ENCODE measurements at places on chromosomes 2 and 18. TPM values are rescaled to one million over a fixed set of nuclear protein-coding genes. Genes with fewer than 3 reads are reported as not detected.

The ACADL gene
- polyA plus RNA-seq, result 0.64 TPM

The SLC39A10 gene
- polyA plus RNA-seq, result 11.7 TPM

The RNF152 gene
- polyA plus RNA-seq, result 1.5 TPM

The DLGAP1 gene
- polyA plus RNA-seq, result 23.0 TPM

The PRKD3 gene
- polyA plus RNA-seq, result 69.1 TPM

The C1QL2 gene
- not detected for polyA plus RNA-seq

The MPV17 gene
- polyA plus RNA-seq, result 360 TPM

The OSBPL1A gene
- 40.1 TPM for polyA plus RNA-seq

The OR6B2 gene
- not detected for polyA plus RNA-seq

The RBMS1 gene
- 26.4 TPM for polyA plus RNA-seq

The PKDCC gene
- 90.4 TPM for polyA plus RNA-seq

The KCNG3 gene
- 1.8 TPM for polyA plus RNA-seq

The PMAIP1 gene
- 0.16 TPM for polyA plus RNA-seq

The SLC19A3 gene
- polyA plus RNA-seq, result 0.37 TPM

The PROM2 gene
- polyA plus RNA-seq, result 1.0 TPM

The FAM110C gene
- polyA plus RNA-seq, result 5.7 TPM

The GPR75 gene
- 0.47 TPM for polyA plus RNA-seq

The ARHGAP25 gene
- 15.4 TPM for polyA plus RNA-seq

The MALL gene
- polyA plus RNA-seq, result 6.6 TPM

The KIAA2012 gene
- not detected for polyA plus RNA-seq

The CCDC148 gene
- 0.64 TPM for polyA plus RNA-seq

The CLEC4F gene
- 0.27 TPM for polyA plus RNA-seq

The EML6 gene
- 6.2 TPM for polyA plus RNA-seq

The KCNG2 gene
- polyA plus RNA-seq, result not detected

The PGAP1 gene
- 3.5 TPM for polyA plus RNA-seq

The DSG4 gene
- not detected for polyA plus RNA-seq

The GCA gene
- polyA plus RNA-seq, result 18.7 TPM

The VIT gene
- 2.0 TPM for polyA plus RNA-seq

The PSMA8 gene
- 0.24 TPM for polyA plus RNA-seq

The MRPL53 gene
- 167 TPM for polyA plus RNA-seq

The GULP1 gene
- polyA plus RNA-seq, result 10.9 TPM

The GCFC2 gene
- polyA plus RNA-seq, result 52.9 TPM

The MEP1B gene
- polyA plus RNA-seq, result not detected

The ASB18 gene
- not detected for polyA plus RNA-seq

The SERPINB12 gene
- not detected for polyA plus RNA-seq

The ANKRD36 gene
- polyA plus RNA-seq, result 14.6 TPM

The MEIS1 gene
- 98.4 TPM for polyA plus RNA-seq

The GLB1L gene
- 12.6 TPM for polyA plus RNA-seq

The GALR1 gene
- polyA plus RNA-seq, result 1.2 TPM

The SCYGR5 gene
- not detected for polyA plus RNA-seq

Data from adrenal gland (tissue), 19 donors.